ENCODE measurements at places on chromosomes 6 and 20. TPM values are rescaled to one million over a fixed set of nuclear protein-coding genes. Genes with fewer than 3 reads are reported as not detected.

GRCh38 chr6:63527658-63528514, 44.4 kb upstream of the LOC128125822 start:
- DNase-seq, result peak; percentile 23

DNA sequence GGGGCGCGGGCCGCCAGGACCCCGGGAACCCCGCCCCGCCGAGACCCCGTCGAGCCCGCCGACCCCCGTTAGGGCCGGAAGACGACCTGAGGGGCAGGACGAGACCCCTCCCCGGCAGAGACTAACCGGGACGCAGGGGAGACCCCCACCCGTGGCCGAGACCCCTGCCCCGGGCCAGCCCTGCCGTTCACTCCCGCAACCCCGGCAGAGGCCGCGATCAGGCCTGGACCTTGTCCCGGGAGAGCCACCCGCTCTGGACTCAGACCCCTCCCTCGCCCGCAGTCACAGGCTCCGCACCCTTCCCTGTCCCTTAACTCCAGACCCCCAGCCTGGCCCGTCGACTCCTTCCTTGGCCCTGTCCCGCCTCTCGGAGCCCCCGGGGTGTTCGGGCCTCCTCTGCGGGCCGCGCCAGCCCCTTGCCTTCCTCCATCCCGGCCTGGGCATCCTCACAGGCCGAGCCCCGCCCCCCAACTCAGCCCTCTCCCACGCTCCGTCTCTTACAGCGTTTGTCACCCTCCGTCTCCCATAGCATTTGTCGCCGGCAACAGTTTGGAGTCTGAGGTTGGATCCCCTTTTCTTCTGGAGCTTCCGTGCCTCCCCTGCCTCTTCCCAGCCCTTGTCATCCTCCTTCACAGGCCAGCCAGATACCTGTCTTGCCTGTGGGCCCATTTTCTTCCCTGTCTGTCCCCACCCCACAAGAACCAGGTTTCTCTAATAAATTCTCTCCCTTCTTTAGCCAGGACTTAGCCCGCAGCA, 569 bp downstream of the TCEA2 start:
- DNase-seq, result no peak

DNA sequence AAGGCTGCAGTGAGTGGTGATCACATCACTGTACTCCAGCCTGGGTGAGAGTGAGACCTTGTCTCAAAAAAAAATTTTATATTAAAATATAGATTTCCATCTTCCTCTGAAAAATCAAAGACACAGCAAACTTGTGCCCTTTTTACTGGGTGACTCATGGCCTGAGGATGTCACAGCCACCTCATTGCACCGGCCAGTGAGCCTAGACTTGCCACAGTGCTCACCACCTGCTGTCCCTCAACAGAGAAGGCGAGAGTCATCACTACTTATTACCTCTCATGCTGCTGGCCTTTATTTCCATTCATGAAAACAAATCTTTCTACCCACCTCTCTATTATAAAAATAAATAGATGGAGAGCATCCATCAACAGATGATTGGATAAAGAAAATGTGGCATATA, 295.8 kb downstream of the PREX1 start:
- DNase-seq, result no peak

- no peak for DNase-seq
These were observed 56.1 kb upstream of the SASH1 start for GRCh38 chr6:148286563-148286962.

GRCh38 chr6:45094831-45095230, 233.3 kb upstream of the RUNX2 start:
- no peak for DNase-seq

GRCh38 chr20:38870733-38871559, 55.3 kb upstream of the FAM83D start:
- no peak for DNase-seq

GRCh38 chr20:57438552-57438951, 47.4 kb downstream of the RBM38 start:
- DNase-seq, result no peak

DNA sequence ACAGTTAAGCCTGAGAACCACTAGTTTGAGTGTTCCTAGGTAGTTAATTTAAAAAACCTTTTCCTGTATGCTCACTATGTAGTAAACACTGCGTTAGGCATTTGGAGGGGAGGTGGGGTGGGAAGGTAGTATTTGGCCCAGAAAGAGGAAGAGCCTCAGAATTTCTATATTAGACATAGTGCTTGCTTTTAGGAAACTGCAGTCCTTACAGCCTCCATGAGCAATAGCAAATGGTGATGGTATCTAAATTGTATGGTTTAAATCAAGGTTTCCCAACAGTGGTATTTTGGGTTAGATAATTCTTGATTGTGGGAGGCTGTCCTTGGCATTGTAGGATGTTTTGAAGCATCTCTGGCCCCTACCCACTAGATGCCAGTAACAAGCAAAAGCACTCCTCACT, 61.5 kb upstream of the RIPOR2 start:
- no peak for DNase-seq

DNA sequence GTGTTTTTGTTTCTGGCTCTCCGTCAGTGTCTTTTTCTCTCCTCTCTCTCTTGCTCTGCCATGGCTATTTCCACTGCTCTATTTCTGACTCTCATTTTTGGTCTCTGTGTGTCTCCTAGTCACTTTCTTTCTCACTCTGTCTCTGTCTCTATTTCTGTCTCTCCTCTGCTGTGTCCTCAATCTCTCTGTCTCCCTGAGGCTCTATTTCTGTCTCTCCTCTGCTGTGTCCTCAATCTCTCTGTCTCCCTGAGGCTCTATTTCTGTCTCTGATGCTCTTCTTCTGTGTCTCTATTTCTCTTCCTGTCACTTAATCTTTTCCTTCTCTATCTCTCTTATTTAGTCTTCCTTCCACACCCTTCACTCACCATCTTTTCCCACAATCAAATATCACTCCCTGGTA, 8.4 kb downstream of the PRSS16 start:
- DNase-seq, result no peak

The FAM217B gene
- polyA plus RNA-seq, result 22.7 TPM

The FERMT1 gene
- 0.19 TPM for polyA plus RNA-seq

The SLC17A2 gene
- not detected for polyA plus RNA-seq
